ENCODE measurements at places on chromosomes 12 and 14.

GRCh38 chr12:102781117-102781516, 135.9 kb downstream of the PAH start:
- no peak for DNase-seq

DNA sequence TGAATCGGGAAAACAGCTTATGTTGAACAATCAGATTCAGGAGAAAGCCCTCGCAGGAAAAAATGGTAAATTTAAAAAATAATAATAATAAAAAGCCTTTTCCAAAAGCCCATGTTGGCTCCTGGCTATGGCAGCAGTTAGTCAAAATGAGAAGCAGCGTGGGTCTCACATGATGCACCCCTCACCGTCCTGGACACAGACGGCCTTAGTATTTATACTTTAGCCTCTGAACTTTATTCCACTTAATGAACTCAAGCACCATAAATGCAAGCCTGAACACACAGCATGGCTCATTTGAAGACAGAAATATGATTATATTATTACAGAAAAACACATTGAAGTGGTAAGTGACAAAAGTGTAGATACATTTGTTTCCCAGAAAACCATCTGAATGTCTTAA, 160.9 kb downstream of the RIMBP2 start:
- no peak for DNase-seq

DNA sequence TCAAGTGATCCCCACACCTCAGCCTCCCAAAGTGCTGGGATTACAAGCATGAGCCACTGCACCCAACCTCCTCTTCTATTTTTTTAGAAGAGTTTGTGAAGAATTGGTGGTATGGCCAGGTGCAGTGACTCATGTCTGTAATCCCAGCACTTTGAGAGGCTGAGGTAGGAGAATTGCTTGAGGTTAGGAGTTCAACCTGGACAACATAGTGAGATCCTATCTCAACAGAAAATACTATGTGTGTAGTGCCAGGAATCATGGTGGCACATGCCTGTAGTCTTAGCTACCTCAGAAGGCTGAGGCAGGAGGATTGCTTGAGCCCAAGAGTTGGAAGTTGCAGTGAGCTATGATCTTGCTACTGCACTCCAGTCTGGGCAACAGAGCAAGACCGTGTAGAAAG, 5.5 kb upstream of the ATF7 start:
- DNase-seq = no peak

- DNase-seq = no peak
Observed at GRCh38 chr12:47734725-47735480, 9.6 kb upstream of the ENDOU start.

DNA sequence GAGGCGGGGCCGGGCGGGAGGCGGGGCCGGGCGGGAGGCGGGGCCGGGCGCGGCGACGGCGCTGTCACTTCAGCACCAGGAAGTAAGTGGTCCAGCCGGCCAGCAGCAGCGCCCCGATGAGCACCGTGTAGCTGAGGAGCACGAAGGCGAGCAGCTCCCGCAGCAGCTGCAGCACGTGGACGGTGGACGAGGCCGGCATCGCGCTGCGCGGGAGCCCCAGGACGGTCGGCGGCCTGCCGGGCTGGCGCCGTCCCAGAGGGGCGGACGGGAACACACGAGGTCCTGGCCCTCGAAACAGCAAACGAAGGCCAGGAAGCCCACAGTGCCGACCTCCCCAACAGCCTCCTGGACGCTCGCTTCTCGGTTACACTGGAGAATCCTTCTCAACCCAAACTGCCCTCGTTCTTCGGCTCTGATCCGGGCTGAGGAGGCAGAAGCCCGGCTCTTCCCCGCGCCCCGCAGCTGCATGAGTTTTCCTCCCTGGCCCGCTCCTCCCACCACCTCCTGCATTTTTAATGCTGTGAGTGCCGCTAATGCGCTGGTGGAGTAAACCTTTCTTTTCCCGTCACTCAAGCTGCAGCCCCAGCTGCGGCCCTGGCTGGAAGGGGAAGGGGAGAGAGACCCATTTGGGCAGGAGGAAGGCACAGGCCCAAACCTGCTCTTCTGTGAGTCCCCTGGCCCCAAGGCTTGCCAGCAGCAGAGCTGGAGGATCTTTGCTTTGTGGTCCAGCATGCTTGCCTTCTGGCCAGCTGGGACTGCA, 694 bp upstream of the DIABLO start:
- DNase-seq = no peak

DNA sequence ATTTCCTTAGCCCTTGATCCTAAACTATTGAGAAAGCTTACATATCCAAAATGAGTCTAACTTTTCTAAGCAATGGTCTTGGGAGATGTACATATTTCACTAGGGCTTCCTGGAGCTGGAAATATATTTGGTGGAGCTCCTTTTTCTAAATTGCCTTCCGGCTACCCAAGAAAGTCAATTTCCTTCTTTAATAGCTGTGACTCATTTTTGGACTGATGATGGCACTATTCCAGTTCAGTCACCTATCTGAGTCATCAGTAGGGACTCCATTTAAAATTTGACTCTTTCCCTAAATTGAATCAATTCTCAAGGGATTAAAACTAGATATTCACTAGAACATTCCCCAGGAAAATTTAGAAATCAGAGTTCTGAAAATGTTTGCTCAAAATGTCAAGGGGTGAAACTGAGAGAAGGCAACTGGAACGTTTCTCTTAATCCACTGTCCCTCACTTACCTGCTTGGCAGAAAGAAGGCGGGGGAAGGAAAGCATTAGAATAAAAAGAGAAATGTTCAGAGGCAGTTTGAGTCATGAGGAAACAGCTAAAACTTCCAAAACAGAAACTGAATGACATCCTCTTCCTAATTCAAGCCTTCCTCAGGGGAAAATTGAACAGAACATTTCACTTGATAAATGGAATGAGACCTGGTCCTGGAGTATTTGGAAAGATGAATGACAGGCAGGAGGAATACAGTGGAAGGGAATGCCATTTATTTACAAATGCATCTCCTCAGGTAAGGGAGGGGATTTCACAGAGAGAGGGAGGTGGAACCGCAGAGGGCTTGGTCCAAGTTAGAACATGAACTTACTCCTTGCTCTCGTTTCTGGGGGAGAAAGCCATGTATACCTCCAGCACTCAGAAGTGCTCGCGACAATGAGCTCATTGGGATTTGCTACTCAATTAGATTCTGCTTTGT, 91.2 kb downstream of the RGS6 start:
- DNase-seq = peak; percentile 72

GRCh38 chr12:84497819-84498218, 414.8 kb downstream of the SLC6A15 start:
- DNase-seq = peak; percentile 29

- DNase-seq = no peak
Observed at GRCh38 chr12:106195621-106196027, 52.2 kb downstream of the CKAP4 start.

DNA sequence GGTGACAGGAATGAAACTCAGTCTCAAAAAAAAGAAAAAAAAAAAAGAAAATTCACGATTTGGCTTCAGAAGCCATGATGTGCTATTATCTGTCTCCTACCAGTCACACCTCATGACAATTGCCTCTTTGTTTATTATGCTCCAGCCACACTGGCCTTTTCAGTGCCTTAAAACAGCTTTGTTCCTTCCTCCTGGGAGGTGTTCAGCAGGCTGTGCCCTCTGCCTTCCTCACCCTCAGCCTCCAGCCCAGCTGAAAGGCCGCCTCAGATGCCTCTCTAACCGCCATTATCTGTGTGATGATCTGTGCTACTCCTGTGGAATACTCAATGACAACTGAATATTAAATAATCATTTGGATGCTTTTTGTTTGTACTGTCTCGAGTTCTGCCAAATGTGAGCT, 8.6 kb upstream of the ARPC3 start:
- DNase-seq = no peak

Data from RKO (cell line).